Aorta (tissue), 5 donors: ENCODE measurements at places on chromosomes 2 and 18.

GRCh38 chr2:65767946-65768345, 335.5 kb upstream of the SPRED2 start:
- DNase-seq = no peak
- no peak overlapping the region for H3K4me3 ChIP-seq
- H3K27me3 ChIP-seq = no peaks in the 10 kb centered on the region
- no peak overlapping the region for H3K27ac ChIP-seq
- H3K36me3 ChIP-seq = no peaks in the 10 kb centered on the region

GRCh38 chr2:70842401-70842800, 6.8 kb upstream of the CD207 start:
- H3K27me3 ChIP-seq = no peaks in the 10 kb centered on the region
- no peak overlapping the region for H3K4me3 ChIP-seq
- no peak for DNase-seq
- H3K4me1 ChIP-seq = no peaks in the 10 kb centered on the region
- H3K27ac ChIP-seq = no peak overlapping the region

DNA sequence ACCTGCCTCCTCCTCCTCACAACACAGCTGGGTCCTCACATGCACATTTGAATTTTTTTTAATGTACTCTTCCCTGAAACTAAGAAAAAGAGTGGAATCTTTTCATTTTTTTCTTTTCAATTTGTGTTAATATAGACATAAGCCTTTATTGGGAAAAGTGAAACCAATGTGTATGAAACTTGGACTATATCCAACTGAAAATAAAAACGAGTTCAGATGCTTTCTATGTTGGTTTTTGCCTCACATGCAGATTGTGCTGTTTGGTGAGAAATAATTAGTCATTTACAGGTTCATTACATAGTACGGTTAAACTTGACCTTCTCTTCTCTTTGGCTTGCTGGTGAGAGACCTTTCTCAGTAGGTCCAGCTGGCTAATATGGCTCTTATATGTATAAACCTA, 515.2 kb upstream of the FANCL start:
- no peaks in the 10 kb centered on the region for H3K4me1 ChIP-seq
- no peaks in the 10 kb centered on the region for H3K27me3 ChIP-seq
- H3K27ac ChIP-seq = no peak overlapping the region
- no peak for DNase-seq
- no peak overlapping the region for H3K4me3 ChIP-seq

DNA sequence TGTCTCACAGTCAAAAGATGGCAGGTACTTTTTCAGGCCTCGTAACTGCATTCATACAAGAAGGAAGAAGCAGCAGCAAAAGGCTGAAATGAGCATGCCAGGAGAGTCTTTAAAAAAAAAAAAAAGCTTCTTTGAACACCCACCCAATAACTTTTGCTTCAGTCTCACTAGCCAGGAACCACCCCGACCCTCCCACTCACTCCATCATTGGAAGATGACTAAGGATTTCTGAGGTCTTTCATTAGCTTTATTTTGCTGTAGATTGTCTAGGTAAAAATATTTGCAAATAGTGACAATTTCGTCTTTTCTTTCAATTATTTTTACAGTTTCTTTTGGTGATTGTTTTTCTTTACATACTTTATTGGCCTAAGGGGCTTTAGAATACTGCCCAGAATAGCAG, 37.9 kb downstream of the RBBP8 start:
- H3K27me3 ChIP-seq = no peaks in the 10 kb centered on the region
- no peaks in the 10 kb centered on the region for H3K4me1 ChIP-seq
- no peaks in the 10 kb centered on the region for H3K36me3 ChIP-seq
- no peak for DNase-seq

DNA sequence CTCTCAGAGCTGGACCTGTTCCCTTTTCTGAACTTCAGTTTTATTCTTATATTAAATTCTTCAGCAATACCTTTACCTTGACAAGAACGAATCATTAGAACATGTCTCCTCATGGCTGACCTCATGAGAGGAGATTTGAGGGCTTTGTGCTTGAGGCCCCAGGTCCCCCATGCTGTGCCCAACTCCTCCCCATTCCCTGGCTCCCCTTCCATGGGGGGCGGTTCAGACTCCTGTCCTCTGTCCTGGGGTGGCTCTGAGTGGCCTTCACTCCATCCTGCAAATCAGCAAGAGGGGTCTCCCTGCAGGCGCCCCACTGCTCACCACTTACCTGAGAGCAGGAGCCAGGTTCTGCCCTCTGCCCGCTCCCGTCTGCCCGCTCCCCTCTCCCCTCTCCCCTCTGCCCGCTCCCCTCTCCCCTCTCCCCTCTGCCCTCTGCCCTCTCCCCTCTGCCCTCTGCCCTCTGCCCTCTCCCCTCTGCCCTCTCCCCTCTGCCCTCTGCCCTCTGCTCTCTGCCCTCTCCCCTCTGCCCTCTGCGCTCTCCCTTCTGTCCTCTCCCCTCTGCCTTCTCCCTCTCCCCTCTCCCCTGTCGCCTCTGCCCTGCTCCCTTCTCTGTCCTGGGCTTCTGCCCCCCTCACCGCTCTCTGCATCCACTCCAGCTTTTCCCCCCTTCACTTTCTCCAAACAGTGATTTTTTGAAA, 98.7 kb upstream of the ALKAL2 start:
- no peak overlapping the region for H3K27ac ChIP-seq
- H3K36me3 ChIP-seq = no peaks in the 10 kb centered on the region
- H3K4me3 ChIP-seq = no peak overlapping the region
- no peaks in the 10 kb centered on the region for H3K27me3 ChIP-seq
- DNase-seq = no peak
- H3K4me1 ChIP-seq = no peaks in the 10 kb centered on the region

DNA sequence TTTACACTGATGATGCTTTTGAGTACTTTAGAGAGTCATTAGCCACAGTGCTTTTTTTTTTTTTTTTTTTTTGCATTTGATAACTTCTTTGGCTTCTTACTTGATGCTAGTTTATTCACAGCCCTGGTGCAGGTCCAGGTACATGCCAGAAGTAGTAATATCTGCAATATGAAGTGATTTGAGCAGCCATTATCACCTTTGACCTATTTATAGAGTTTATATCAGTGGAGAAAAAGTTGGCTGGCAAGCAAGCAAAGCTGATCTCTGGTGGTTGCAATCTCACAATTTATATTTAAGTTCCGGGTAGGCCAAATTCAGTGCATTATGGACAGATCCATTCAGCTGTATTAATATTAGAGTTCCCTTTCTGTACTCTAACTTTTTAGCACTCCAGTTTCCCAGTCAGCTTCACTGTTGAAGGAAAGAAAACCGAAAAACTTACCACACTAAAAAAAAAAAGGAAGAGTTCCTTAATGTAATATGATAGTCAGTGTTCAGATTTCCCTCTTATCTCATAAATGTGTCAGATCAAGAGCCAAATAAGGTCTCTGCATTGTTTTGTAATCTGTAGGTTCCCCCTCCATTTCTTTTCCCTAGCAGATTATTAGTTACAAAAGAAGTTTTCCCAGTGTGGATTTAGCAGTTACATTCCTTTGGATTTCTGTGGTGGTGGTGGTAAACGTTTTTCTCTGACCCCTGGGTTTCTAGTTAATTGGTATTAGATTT, 78.6 kb downstream of the HAUS1 start:
- no peaks in the 10 kb centered on the region for H3K36me3 ChIP-seq
- H3K27ac ChIP-seq = no peak overlapping the region
- no peak overlapping the region for H3K4me3 ChIP-seq
- H3K4me1 ChIP-seq = no peaks in the 10 kb centered on the region
- no peak for DNase-seq

GRCh38 chr2:127410871-127411652, 7.2 kb upstream of the PROC start:
- DNase-seq = no peak
- peaks cover 2% of the 10 kb centered on the region for H3K4me1 ChIP-seq
- H3K27me3 ChIP-seq = no peaks in the 10 kb centered on the region

DNA sequence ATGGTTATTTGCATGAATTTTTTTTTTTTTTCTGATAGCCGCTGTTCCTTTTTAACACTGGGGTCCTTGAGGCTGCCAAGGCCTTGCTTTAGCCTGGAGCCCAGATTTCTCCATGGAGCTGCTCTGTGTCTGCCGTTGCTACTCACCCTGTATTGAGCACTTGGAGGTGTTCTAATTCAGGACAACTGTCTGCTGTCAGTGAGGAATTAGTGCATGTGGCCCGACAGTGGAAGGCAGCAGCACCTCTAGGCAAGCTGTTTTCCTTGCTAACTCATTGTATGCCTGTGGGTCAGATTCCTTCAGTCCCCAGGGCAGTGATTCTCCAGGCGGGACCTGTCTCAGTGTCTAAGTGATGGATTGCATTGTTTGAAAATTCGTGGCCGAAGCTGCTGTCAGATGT, 147.7 kb upstream of the DPP10 start:
- no peaks in the 10 kb centered on the region for H3K27me3 ChIP-seq
- H3K4me1 ChIP-seq = no peaks in the 10 kb centered on the region
- H3K27ac ChIP-seq = no peak overlapping the region
- H3K36me3 ChIP-seq = no peaks in the 10 kb centered on the region

DNA sequence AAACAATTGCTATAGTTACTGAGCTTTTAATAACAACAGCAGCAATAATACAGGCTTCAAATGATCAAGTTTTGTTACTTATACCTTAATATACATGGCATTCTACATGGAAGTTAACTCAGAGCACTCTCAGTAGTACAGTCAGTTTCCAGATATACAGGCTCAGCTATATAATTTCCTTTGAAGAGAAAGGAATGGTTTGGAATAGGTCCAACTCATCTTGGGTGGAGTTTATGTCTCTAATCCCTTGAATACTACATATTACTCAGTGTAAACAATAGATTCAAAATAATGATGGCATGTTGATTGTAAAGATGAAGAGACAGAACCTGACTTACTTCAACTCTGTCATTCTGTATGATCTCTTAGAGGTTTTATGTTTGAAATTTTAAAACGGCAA, 174.9 kb downstream of the EPHA4 start:
- H3K27me3 ChIP-seq = no peaks in the 10 kb centered on the region
- no peaks in the 10 kb centered on the region for H3K36me3 ChIP-seq
- no peaks in the 10 kb centered on the region for H3K4me1 ChIP-seq
- DNase-seq = no peak
- H3K4me3 ChIP-seq = no peak overlapping the region

DNA sequence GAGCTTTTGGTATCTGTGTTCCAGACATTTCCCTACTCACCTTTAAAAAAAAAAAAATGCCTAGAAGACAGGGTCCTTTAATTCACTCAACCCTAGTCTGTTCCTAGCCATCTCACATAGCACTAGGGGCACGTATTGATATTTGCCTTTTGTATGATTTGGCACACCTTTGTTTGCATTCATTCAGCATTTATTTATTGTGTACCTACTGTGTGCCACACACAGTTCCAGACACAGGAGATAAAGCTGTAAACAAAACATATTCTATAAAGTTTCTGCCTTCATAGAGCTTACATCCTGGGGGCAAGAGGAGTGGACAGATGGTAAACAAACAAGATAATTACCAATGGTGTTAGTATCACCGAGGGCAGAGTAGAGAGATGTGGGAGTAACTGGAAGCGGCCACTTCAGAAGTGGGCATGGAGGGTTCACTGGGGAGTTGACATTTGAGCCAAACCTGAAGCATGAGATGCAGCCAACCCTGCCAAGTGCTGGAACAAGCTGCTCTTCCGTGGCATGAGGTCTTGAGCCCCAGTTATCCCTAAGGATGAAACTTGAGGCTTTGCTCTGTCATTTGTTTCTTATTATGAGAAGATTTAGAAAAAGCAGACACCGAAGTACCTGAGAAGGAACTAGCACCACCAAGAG, 18.2 kb downstream of the MAPRE2 start:
- no peak overlapping the region for H3K4me3 ChIP-seq
- H3K27me3 ChIP-seq = no peaks in the 10 kb centered on the region
- no peaks in the 10 kb centered on the region for H3K36me3 ChIP-seq
- peaks cover 7% of the 10 kb centered on the region for H3K4me1 ChIP-seq

- no peaks in the 10 kb centered on the region for H3K27me3 ChIP-seq
- DNase-seq = no peak
- H3K36me3 ChIP-seq = no peaks in the 10 kb centered on the region
- H3K4me3 ChIP-seq = no peak overlapping the region
- H3K4me1 ChIP-seq = no peaks in the 10 kb centered on the region
These were observed 426.1 kb downstream of the PARD3B start for GRCh38 chr2:204971206-204971907.

DNA sequence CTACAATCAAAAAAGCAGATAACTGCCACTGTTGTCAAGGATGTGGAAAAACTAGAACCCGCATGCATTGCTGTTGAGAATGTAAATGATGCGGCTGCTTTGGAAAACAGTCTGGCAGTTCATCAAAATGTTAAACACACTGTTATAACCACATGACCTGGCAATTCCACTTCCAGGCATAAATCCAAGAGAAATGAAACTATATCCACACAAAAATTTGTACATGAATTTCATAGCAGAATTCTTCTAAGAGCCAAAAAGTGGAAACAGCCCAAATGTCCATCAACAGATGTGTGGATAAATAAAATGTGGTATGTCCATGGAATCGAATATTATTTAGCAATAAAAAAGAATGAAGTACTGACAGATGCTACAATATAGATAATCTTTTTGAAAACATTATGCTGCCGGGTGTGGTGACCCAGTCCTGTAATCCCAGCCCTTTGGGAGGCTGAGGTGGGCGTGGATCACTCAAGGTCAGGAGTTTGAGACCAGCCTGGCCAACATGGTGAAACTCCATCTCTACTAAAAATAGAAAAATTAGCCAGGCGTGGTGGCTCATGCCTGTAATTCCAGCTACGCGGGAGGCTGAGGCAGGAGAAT, 32.0 kb downstream of the ERCC3 start:
- no peaks in the 10 kb centered on the region for H3K27me3 ChIP-seq
- no peak for DNase-seq
- H3K36me3 ChIP-seq = peaks cover 7% of the 10 kb centered on the region
- no peaks in the 10 kb centered on the region for H3K4me1 ChIP-seq

DNA sequence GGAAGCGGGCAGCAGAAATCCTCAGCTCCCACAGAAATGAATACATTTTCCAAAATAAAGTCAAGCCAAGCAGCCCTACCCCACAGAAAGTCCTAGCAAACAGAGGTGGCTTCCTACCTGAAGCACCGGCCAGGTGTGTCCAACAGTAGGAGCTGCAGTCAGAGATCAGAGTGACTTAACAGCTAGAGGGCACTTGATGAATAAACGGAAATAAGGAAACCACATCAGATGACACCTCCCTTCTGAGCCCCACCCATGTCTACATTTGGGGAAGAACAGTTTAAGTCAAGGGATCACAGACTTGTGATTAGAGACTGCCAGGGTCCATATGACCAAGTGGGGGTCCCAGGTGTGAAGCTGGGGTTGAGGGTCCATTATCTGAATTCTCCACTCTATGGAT, at the start of gene CXCR1:
Gene CXCR1, minus strand, starts transcription at position 172 of the 400 bp plus-strand sequence. CDS start 1,751 bp downstream, outside the sequence.
- H3K4me3 ChIP-seq = no peak within 1 kb of the TSS
- H3K27ac ChIP-seq = no peak within 1 kb of the TSS
- DNase-seq = no peak
- no peaks in the 10 kb centered on the region for H3K4me1 ChIP-seq
- no peaks in the 10 kb centered on the region for H3K36me3 ChIP-seq
